Esophagus squamous epithelium (tissue), 5 donors: ENCODE measurements at places on chromosomes 1 and 21.

DNA sequence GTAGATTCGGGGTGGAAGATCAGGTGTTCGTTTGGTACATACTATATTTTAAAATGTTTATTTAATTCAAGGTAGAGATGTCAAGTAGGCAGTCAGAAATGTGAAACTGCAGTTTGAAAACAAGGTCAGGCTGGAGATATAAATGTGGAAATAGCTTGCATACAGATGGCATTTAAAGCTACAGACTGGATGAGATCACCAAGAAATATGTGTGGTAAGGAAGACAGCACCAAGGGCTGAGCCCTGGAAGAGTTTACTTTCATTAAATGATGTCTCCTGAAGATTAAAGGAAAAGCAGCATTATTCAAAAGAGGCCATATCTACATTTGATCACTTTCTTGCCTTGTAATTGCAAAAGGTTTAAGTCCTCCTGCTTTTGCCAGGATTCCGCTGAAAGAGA, 271.3 kb downstream of the PTBP2 start:
- no peak for DNase-seq

GRCh38 chr1:145690587-145691558, 16.3 kb downstream of the PDZK1 start:
- DNase-seq: no peak

GRCh38 chr1:215792446-215792845, 225.3 kb downstream of the KCTD3 start:
- DNase-seq: no peak

GRCh38 chr1:156400191-156400935, 31.4 kb downstream of the RHBG start:
- DNase-seq: no peak

GRCh38 chr1:55993646-55994318, 585.6 kb downstream of the PLPP3 start:
- no peak for DNase-seq

DNA sequence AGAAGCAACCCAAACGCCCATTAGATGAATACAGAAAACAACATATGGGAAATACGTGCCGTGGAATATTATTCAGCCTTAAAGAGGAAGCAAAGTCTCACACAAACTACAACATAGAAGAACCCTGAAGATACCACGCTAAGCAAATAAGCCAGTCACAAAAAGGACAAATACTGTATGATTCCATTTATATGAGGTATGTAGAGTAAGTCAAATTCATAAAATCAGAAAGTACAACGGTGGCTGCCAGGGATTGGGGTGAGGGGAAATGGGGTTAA, 54.2 kb downstream of the SIPA1L2 start:
- DNase-seq: no peak

DNA sequence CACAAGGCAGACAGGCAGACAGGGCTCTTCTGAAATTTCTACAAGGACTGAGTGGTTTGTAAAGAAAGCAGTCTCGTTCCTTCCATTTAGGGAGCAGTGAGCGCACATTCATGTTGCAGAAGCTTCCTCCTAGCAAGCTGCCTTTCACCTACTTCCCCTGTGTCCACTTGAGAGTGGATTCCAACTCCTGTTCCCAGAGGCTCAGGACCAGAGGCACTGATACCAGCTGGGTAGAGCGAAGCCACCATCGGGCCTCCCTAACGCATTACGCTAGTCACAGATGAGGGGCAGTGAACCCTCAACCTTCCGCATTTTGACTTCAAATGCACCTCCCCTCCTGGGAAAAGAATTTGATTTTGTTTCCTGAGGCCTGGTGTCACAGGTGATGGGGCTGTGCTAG, 215.8 kb downstream of the SIPA1L2 start:
- no peak for DNase-seq

DNA sequence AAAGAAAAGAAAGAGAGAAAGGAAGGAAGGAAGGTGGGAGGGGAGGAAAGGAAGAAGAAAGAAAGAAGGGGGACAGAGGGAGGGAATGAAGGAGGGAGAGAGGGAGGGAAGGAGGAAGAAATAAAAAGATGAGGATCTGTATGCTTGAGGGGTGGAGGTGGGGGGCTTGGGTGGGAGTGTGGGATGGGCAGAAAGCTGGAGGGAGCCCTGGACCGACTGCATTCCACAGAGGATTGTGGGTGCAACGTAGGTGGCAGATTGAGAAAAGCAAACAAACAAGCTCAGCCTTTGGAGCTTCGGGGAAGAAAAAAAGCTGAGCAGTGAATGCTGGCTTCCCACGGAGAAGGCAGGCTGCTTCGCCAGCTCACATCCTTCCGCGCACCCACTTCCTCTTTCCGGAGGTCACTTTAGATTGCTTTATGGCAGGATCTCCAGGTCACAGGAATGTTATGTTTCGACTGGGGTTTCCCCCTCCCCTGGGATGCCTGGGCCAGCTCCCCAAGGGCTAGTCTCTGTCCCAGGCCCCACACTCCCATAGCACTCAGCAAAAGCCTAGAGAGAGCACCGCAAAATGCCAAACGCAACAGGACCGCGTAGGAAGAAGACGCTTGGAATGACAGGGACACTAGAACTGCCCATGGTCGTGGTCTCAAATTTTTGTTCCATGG, 20.7 kb upstream of the LGALS8 start:
- no peak for DNase-seq

DNA sequence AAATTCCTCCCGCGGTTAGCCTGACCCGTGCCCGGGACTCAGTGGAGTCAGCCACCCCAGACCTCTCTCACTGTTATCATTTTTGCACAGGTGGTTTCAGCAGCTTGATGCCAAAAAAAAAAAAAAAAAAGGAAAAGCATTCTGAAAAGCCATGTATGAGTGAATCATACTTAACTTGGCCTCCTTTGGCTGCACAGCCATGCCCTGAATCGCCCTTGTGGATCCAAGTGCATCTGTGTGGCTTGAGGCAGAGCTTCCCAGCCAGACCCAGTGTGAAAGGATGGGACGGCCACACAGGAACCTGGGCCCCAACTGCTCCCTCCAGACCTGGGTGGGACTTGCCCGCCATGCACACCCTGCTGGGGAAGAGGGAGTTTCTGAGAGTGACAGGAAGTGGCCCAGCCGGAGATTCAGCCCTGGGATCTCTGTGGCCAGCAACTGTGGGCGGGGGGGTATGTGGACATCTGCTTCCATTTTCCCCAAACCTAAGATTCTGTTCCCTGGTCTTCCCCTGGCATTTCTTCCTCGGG, 8.6 kb downstream of the YBEY start:
- no peak for DNase-seq

DNA sequence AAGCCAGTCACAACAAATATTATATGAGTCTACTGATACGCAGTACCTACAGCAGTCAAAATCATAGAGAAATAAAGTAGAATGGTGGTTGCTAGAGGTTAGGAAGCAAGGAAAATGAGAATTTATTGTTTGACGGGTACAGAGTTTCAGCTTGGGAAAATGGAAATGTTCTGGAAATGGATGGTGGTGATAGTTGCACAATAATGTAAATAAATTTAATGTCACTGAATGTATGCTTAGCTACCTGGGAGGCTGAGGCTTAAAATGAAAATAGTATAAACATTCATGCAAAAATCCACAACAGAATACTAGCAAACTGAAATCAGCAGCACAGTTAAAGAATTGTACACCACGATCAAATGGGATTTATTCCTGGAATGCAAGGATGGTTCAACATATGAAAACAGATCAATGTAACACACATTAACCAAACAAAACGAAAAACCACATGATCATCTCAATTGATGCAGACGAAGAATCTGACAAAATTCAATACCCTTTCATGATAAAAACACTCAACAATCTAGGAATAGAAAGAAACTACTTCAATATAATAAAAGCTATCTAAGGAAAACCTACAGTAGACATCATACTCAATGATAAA, 10.7 kb downstream of the TUT4 start:
- no peak for DNase-seq

DNA sequence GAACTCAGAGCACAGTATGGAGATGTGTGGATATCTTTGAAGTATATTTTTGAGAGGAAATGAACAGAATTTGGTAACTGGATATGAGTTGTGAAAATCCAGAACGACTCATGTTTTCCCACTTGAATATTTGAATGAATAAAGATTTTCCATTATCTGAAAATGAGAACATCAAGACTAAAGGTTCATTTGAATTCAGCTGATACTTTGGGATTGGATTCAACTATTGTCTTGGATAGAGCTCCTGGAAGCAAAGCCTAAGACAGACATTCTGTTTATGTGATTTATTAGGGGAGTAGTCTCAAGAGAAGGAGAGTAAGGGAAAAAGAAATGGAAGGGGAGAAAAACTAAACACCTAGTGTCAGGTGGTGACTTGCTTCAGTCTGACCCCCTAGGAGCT, 256.0 kb upstream of the LYPLAL1 start:
- DNase-seq: no peak

DNA sequence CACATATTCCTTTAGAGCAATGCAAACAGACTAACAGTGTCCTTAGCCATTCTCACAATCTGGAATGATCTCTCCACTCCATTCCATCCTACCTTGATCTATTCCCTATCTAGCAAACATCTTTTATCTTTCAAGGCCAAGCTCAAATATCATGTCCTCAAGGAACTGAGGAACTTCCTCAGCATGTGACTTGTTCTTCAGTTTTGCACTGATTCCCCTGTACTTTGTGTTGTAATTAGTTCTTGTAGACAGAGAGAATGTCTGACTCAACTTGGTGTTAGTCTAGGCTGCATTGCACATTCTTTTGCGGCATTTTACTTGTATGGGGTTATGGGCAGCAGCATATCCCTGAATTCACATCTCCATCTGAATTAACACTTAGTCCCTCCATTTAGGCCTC, 31.5 kb upstream of the GJA5 start:
- no peak for DNase-seq

GRCh38 chr21:43866260-43866629, 1.2 kb downstream of the AGPAT3 start:
- DNase-seq: no peak

DNA sequence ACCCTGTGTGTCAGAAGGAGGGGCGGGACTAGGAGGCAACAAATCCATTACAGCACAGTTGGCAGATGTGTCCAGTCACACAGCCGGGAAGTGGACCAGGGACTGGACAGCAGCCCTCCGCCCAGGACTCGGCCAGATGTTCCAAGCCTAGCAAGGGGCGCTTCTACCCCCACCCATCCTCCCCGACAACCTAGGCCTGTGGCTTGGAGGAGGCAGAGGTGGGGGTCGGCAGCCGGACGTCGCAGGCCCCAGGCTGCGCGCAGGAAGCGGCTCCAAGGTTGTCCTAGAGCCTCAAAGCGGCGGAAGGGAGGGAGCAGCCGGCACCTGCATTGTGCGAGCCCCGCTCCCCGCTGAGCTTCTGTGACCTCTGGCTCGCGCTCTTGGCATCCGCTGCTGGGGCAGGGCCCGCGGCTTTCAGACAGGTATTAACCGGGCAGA, 20.6 kb upstream of the MYCL start:
- no peak for DNase-seq

- no peak for DNase-seq
Observed at GRCh38 chr21:22297575-22297974, 1299.4 kb downstream of the NCAM2 start.

DNA sequence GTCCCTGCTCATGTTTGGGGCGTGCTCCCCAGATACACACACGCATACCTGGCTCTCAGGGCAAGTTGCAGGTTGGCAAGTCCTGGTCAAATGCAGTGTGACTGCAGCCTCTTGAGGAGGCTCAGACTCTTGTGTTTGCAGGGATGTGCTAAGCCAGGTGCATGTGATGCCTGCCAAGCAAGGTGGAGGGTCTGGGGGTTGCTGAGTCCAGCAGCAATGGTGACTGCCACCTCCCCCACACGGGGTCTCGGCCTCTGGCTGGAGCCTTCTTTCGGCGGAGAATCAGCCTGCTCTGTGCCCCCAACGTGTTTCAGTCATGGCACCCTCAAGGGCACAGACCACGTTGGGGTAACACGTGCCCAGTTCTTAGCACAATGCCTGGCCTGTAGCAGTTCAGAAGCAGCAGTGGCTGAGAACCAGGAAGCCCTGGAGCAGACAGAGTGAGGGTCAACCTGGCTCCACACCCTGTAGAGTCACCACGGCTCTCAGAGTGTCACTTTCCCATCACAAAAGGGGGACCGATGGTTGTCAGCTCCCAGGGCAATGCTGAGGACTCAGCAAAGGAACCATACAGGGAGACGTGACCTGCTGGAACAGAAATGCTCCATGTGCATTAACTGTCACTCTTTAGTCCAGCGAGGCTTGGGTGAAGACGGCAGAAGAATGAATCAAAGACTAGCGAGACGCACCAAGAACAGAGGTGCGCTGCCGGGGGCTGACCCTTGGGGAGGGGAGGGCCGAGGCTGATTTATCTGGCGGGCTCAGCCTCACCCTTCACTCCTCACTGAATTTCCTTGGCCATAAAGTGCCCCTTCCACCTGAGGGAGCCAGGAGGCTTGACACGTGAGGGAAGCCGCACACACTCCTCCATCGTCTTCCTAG, 109.0 kb downstream of the PGBD5 start:
- DNase-seq: no peak

DNA sequence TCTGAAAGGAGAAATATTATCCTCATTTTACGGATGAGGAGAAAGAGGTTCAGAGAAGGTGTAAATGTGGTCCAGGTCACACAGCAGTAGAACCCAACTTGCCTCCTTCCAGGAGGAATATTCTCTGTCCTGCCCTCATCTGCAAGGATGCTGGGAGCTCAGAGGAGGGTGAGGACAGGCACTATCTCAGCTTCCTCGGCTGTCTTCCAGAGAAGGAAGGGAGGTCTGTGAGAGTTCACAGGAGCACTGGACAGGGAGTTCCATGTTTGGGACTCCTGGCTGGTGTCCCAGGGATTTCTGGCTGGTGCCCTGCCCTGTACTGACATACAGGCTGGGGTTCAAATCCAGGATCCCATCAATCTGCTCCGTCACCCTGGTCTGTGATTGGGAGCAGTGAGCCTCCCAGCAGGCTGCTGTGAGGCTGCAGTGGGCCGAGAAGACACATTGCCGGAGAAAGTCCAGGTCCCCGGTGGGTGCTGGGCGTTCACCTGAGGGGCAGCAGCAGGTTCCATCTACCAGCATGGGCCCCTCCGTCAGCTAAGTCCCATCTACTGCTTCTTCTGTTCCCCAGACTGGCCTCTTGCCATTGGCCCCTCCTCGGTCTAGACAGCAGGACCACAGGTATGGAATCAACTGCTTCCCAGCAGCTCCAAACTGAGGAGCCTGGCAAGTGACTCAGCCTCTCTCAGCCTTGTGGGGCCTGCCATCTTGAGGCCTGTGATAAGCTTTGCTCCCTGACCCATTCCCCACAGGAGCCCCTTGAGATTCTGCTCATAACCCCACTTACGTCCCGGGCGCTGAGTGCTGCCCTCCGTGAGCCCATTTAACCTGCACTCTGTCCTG, 8.5 kb upstream of the BSND start:
- DNase-seq: no peak

DNA sequence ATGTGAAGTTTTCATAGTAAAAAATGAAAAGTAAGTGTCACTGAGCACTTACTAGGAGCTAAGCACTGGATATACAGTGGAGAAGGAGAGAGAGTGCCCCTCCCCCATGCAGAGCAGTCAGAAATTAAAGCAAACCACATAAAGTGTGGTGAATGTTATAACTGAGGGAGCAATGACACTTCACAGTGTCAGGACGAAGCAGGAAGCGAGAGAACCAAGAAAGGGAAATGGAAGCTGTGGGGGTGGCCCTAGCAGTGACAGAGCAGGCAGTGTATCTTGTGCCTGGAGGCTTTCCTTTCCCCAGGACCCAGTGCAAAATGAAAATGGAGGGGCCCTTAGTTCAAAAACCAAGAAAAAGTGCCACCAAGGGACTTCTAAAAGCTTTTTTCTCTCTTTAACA, 21.5 kb upstream of the RCAN3 start:
- no peak for DNase-seq
